NCI-H1092 (cell line): ENCODE measurements at places on chromosomes 12 and 14.

DNA sequence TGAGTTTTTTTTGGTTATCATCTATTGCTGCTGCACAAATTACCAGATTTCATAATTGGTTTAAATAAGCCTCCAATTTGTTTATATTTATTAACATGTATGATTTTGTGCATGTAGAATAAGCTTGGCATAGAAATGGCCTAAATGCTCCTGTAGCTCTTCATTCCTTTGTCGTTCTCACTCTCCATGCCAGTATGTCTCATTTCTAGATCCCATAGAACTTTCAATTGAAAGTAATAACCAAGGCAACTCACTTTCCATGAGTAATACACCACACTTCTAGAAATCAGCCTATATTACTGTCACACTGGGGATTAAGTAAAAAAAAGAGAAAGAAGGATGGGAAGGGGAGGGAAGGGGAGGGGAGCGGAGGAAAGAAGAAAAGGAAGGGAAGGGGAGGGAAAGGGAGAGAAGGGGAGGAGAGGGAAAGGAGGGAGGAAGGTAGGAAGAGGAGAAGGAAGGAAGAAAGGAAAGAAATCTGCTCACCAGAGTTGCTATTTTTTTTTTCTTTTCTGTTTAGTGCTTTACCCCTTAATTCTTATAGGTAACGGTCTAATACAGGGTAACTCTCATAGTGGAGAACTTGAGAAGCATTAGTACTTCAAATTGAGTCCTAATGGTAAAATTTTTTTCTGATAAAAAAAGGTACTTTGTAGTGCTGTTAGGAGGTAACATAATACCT lies 45.6 kb downstream of the MDM2 start:
- no peak for DNase-seq

DNA sequence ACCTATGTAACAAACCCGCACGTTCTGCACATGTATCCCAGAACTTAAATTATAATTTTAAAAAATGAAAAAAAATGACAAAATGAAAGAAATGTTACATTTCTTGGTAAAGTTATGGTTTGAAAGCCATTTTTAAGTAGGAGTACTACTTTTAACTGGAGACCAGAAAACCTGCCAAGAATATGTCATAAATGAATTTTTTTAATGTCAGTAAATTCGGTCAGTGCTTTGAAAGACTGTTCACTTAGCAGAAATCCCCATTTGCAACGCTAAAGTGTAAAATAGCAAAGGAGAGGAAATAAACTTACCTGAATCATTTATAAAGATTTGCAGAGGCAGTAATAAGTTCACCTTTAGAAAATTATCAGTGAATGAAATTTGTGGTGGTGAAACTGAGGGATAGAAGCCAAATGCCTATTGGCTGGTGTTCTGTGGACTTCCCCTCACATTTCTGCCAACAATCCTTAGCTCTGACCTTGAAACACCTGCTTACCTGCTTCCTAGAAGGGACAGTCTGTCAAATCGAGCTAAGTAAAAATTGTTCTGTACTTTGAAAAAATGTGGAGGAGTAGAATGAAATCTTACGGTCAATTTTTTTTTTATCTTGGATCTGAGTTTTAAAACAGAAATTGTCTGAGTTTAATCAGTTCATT lies 714.2 kb downstream of the SLC6A15 start:
- DNase-seq: no peak

- DNase-seq: no peak
Observed at GRCh38 chr12:12017135-12017581, 53.6 kb upstream of the BCL2L14 start.

DNA sequence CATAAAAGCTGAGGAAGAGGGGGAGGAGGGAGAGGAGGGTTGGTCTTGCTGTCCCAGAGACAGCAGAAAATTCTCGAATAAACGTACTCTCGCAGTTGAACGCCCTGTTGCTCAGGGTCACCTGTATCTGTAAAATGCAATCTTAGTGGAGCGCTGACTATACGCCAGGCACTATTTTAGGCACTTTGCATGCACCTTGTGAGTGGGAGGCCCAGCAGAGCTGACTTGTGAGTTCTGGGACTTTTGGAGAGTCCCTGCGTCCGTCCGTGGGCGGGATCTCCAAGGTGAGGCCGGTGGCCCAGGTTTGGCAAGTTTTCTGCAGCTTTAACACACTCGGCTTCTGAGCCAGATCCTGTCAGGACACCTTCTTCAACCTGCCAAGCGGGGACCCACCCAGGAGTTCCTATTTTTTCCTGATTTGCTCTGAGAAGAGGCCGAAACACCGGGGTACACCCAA lies 32.5 kb upstream of the PLEKHG6 start:
- DNase-seq: no peak

GRCh38 chr12:9319044-9319841 lies 111.0 kb upstream of the PZP start:
- no peak for DNase-seq

GRCh38 chr12:128339126-128339520 lies 72.2 kb downstream of the TMEM132C start:
- peak; percentile 36 for DNase-seq

GRCh38 chr12:31590642-31591379 lies at the start of gene DENND5B:
Gene DENND5B (minus strand): TSS chr12:31591136. CDS start chr12:31590832, 304 bp downstream.
- DNase-seq: peak; percentile 56

- DNase-seq: peak; percentile 39
Observed at GRCh38 chr12:131774576-131775391, 53.4 kb upstream of the MMP17 start.
